Heart left ventricle (tissue), 16 donors: ENCODE measurements at places on chromosomes 13 and 19.

DNA sequence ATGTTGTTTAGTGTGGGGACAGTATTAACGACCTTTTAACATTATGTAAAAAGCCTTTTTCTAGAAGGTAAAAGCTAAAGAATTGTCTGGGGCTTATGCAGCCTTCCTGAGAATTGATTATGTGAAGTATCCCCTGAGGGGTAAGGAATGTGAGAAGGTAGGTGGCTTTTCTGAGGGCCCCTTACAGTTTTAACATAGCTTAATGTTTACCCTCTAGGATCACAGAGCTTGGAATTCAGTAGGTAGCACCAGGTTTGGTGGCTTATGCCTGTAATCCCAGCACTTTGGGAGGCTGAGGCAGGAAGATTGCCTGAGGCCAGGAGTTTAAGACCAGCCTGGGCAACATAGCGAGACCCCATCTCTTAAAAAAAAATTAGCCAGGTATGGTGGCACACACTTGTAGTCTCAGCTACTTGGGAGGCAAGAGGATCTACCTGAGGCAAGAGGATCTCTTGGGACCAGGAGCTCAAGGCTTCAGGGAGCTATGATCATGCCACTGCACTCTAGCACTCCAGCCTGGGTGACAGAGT lies 101.3 kb downstream of the OLFM4 start:
- H3K4me3 ChIP-seq = no peak overlapping the region
- H3K27me3 ChIP-seq = peaks cover 14% of the 10 kb centered on the region
- no peak overlapping the region for H3K27ac ChIP-seq
- H3K36me3 ChIP-seq = no peaks in the 10 kb centered on the region

DNA sequence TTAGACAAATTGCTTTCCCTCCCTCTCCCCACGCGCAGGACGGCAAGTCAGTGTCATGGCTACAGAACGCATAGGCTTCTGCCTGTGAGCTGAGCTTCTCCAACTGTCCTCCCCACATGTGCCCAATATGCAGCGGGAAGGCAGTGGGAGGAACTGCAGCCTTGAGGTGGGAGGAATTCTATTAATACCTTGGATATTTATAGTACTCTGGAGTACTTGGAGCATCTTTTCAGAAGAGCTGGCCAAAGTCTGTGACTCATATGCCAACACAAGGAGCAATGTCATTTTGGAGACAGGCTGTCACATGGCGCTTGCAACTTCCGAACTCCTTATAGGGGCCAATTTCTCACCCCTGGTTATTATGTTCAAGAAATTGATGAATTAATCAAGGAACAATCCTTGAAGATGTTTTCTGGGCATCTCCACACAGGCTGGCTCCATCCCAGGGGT lies 245.0 kb upstream of the SERP2 start:
- no peaks in the 10 kb centered on the region for H3K36me3 ChIP-seq
- H3K4me3 ChIP-seq = no peak overlapping the region
- peak; percentile 57 for DNase-seq
- H3K27ac ChIP-seq = peak overlapping the region; percentile 73
- H3K4me1 ChIP-seq = no peaks in the 10 kb centered on the region
- no peaks in the 10 kb centered on the region for H3K27me3 ChIP-seq

DNA sequence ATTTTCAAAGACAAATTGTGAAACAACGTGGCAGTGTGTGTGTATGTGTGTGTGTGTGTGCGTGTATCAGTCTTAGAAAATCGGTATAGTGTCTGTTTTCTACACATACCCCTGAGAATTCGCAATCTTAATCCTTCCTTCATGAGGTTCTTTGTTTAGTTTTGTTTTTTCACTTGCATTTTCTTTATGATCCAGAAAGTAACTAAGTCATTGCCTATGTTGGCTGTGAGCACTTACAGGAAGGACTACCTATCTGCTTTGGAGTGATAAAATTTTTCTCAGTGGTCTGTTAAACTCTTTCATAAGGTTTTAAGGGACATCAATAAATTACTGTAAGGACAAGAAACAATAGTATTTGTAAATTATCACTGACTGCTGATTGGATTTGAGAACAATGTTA lies 1587.1 kb downstream of the PCDH9 start:
- no peaks in the 10 kb centered on the region for H3K36me3 ChIP-seq
- H3K27me3 ChIP-seq = no peaks in the 10 kb centered on the region
- H3K4me3 ChIP-seq = no peak overlapping the region
- DNase-seq = no peak
- H3K4me1 ChIP-seq = no peaks in the 10 kb centered on the region

DNA sequence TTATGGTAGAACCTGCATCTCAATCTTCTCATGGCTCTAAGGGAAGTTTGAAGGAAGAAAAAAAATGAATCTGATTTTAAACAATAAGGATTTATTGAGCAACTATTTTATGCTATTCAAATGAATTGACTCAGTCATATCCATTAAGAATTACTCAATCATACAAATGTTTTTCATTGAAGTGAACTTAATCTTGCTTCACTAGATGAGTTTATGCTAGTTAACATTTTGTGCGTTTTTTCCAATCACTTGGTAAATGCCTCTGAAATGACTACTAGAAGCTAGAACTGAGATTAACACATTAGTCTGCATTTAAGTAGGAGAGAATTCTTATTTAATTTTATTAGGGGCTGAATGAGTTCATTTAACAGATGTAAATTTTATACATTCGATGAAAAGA lies 25.2 kb downstream of the RXFP2 start:
- H3K36me3 ChIP-seq = no peaks in the 10 kb centered on the region
- DNase-seq = no peak
- H3K27ac ChIP-seq = no peak overlapping the region
- H3K4me1 ChIP-seq = no peaks in the 10 kb centered on the region
- H3K27me3 ChIP-seq = no peaks in the 10 kb centered on the region
- no peak overlapping the region for H3K4me3 ChIP-seq

DNA sequence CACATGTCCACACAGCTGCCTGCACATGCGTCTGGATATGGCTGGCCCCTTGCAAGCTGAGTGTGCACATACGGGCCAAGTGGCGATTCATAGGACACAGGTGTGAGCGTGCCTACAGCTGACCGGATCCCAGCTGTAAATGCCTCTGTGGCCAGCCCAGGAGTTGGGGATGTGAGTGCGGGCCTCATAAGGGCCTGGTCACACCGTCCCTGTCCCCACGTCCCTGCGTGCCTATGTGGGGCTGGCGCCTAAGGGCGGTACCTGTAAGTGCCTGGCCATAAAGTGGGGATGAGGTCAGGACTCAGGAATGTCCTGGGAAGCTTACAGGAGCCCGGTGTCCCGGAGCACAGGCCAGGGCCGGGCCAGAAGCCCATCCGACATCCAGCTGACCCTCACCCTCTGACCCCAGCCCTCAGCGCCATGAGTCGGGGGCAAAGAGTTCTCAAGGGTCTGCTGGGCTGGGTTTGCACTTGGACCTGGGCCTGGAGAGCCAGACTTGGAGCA lies 1.3 kb upstream of the ARHGAP45 start:
- H3K36me3 ChIP-seq = no peaks in the 10 kb centered on the region
- H3K4me3 ChIP-seq = no peak overlapping the region
- no peak overlapping the region for H3K27ac ChIP-seq
